ENCODE measurements at places on chromosomes 7 and 10.

GRCh38 chr7:26599982-26600381 lies 264.4 kb downstream of the SKAP2 start:
- DNase-seq = no peak

GRCh38 chr7:15669443-15670090 lies 16.9 kb downstream of the MEOX2 start:
- DNase-seq = no peak

- DNase-seq = no peak
Measured at GRCh38 chr10:89805599-89806013, 104.2 kb downstream of the KIF20B start.

DNA sequence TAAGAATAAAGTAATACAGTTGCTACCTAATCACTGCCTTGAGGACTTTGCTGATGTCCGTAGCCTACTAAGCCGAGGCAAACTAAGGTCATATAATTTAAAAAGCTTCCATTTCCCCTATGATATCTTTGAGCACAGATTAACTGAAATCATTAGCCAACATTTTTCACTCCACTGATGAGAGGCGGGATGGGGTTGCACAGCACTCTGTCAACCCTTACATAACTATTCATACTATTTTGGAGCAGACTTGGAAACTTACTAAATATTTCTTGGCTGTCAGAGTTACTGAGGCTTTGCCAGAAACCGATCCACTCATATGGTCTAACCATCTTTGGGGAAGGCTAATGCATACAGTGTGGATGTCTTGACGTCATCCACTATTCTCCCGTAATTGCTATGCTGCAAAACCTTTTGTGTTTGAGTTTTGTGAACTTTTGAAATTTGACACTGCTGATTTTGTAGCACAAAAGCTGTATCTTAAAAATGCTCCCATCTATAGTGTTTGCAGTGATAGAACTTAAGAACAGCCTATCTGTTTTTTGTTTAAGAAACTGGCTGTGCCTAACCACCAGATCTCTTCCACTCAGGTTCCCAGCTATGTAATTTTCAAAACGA lies 248.7 kb downstream of the TSPAN12 start:
- DNase-seq = no peak

GRCh38 chr10:11017000-11017569 lies 587 bp upstream of the CELF2 start:
- DNase-seq = no peak

- peak; percentile 59 for DNase-seq
Measured at GRCh38 chr7:23679898-23680413, at the start of gene FAM221A. Gene FAM221A (plus strand): TSS chr7:23680199. CDS start chr7:23680219, 20 bp downstream.

DNA sequence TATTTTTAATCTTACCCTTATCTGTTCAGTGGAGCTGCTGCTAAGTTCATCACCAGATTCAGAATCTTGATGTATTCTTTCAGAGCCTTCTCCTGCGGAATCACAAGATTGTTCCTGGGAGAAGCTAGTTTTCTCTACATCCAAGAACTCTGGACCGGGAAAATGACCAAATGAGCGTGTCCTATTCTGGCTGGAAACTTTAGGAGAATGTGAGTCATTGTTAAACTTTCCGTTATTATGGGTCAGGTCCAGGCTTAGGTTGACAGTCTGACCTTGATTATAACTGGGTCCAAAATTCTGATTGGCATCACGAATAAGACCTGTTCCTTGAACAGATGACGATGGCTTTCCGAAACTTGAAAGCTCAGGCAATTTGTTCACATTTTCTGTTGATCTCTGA lies 20.5 kb downstream of the ARHGAP12 start:
- no peak for DNase-seq
